WTC11 (cell line): ENCODE measurements at places on chromosomes 11 and 22. TPM values are rescaled to one million over a fixed set of nuclear protein-coding genes. Genes with fewer than 3 reads are reported as not detected.

KCNA4 gene
- total RNA-seq, result 0.11 TPM in 1 of 3 replicates, not detected in the others

FGF4 gene
- 3.2 to 5.9 TPM (median 3.3 TPM) in 3 replicates for total RNA-seq

PATL1 gene
- 27.6 to 30.5 TPM (median 29.9 TPM) in 3 replicates for total RNA-seq

MS4A2 gene
- not detected in 3 replicates for total RNA-seq

TSPAN32 gene
- 0.39 TPM in 1 of 3 replicates, not detected in the others for total RNA-seq

RIC3 gene
- 15.0 to 17.6 TPM (median 15.7 TPM) in 3 replicates for total RNA-seq

APOA5 gene
- 0.09 to 0.32 TPM (median 0.20 TPM) in 3 replicates for total RNA-seq

DNAJB7 gene
- not detected in 3 replicates for total RNA-seq

CRYBB3 gene
- 0.44 to 0.48 TPM in 2 of 3 replicates, not detected in the other for total RNA-seq

GRCh38 chr11:97722065-97722464 is 1298.7 kb upstream of the CNTN5 start:
- no peaks in the 10 kb centered on the region; the same call in 1 of the 2 replicates for H3K36me3 ChIP-seq
- no peak overlapping the region for H3K4me3 ChIP-seq
- H3K4me1 ChIP-seq, result peaks cover 35% of the 10 kb centered on the region
- no peak for DNase-seq
- no peaks in the 10 kb centered on the region; the same call in 1 of the 2 replicates for H3K27me3 ChIP-seq

DNA sequence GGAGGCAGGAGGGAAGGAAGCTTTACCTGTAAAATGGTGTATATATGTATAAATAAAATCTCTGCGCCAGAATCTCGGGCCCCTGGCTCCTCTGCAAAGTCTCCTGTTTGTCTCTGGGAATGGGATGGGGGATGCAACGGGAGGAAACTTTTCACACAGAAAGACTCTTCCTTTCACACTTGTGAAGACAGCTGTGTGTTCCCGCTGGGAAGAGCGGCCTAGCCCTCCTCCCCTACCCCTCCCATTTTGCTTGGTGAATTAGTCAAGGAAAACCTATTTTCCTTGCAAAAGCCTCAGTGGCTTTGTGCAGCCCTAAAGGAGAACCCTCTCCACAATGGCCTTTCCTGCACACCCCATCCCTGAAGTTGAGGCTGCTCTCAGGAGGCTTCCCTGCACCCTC is 9.4 kb upstream of the IGF2 start:
- peaks cover 75% of the 10 kb centered on the region for H3K27me3 ChIP-seq
- peaks cover 19% of the 10 kb centered on the region for H3K4me1 ChIP-seq
- no peak for DNase-seq
- H3K36me3 ChIP-seq, result no peaks in the 10 kb centered on the region
- no peak overlapping the region for H3K27ac ChIP-seq

- H3K4me3 ChIP-seq, result no peak overlapping the region
- H3K27ac ChIP-seq, result no peak overlapping the region
- no peaks in the 10 kb centered on the region; the same call in 1 of the 2 replicates for H3K4me1 ChIP-seq
- no peak for DNase-seq
These were observed 77.5 kb upstream of the CLMP start for GRCh38 chr11:123272565-123272964.

DNA sequence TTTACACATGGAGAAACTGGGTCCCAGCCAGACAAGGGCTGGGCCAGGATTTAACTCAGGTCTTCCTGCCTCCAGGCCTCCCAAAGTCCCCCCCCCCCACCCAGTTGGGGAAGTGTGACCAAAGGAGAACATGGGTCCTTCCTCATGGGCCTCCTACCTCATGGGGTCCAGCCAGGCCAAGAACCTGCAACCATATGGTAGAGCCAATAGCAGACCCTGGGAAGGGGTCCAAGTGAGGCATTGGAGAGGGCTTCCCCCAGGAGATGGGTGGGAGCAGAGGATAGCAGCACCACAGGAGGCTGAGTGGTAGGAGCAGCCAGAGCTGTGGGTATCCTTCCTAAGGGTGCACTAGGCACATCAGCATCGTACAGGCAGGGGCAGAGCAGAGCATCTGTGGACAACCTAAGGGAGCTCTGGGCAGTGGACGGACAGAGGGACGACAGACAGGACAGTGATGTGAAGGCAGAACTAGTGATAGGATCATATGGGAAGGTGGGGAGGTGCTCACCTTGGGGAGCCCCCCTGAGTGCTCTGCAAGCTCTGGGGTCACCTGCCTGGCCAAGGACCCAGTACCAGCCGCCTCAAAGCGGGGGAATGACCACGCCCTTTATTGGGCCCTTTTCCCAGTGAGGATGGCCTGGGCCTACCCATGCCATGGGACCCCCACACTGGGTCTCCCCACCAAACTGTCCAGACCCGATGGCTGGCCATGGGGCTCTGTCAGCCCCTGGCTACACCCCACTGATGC is 4.5 kb downstream of the ARVCF start:
- no peak for DNase-seq
- peaks cover 16% of the 10 kb centered on the region for H3K27me3 ChIP-seq
- peak overlapping the region; percentile 70; the same call in 1 of the 2 replicates for H3K27ac ChIP-seq
- H3K36me3 ChIP-seq, result no peaks in the 10 kb centered on the region
- H3K4me3 ChIP-seq, result no peak overlapping the region
- H3K4me1 ChIP-seq, result peaks cover 6% of the 10 kb centered on the region; the same call in 1 of the 2 replicates

GRCh38 chr11:27405134-27405533 is 42.1 kb upstream of the CCDC34 start:
- no peak for DNase-seq
- no peaks in the 10 kb centered on the region for H3K36me3 ChIP-seq
- H3K27ac ChIP-seq, result no peak overlapping the region
- no peaks in the 10 kb centered on the region for H3K27me3 ChIP-seq

DNA sequence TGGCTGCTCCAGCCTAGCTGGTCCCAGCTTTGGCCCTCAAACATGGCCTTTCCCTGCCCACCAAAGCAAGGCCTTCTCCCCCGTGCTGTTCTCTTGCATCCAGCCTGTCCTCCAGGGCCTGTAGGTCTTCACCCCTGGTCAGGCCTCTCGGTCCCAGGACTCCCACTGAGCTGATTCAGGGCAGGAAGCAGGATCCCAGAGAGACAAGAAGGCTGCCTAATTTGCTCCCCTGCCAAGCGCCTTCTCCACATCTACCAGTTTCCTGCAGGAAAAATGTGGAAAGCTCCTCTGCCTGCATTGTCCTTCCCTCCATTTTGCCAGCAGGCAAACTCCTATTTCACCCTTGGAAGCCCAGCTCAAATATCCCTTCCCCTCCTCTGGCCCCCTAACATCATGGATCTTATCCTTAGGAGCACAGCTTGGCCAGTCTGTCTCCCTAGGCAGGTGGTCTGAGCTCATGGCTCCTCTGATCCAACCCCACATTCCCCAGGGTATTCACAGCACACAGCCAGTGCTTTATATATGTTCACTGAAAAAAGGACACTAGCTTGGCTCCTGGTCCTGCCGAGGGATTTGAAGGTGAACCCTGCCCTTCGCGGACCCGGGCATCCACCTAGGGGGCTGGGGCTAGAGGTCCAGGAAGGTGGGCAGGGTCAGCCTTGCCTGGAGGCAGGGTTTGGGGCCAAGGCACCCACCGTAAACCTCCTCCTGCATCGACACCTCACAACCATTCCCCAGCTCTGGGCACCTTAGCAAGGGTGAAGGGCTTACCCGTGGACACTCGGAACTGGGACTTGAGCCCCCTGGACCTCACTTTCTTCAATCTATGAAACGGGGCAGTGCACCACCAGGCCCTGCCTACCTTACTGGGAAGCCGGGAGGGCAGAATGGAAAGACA is 968 bp downstream of the RHBDD3 start:
- peak overlapping the region; percentile 85 for H3K4me3 ChIP-seq
- H3K27ac ChIP-seq, result peak overlapping the region; percentile 73
- peaks cover 35% of the 10 kb centered on the region for H3K36me3 ChIP-seq
- H3K4me1 ChIP-seq, result peaks cover 35% of the 10 kb centered on the region

DNA sequence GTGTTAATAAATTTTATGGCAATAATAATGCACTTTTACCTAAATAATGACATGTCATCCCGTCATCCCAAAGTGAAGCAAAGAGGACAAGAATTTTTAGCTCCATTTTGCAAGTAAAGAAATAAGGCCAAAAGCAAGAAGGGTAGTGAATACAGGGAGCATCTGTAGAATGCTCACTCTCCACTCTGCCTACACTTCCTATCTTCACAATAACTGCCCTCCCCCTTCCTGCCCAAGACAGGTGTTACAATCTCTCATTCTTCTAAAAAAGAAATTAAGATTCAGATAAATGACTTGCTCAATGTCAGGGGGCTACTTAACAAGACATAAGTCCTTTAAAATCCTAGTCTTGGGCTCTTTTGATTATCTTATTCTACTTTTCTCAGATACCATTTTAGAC is 8.9 kb downstream of the RDX start:
- peaks cover 6% of the 10 kb centered on the region; the same call in 1 of the 2 replicates for H3K36me3 ChIP-seq
- H3K27me3 ChIP-seq, result no peaks in the 10 kb centered on the region
- H3K4me1 ChIP-seq, result peaks cover 27% of the 10 kb centered on the region
- peak overlapping the region; percentile 15; the same call in 1 of the 2 replicates for H3K27ac ChIP-seq
- DNase-seq, result no peak

- H3K27ac ChIP-seq, result peak overlapping the region; percentile 80; the same call in 1 of the 2 replicates
- peaks cover 3% of the 10 kb centered on the region for H3K27me3 ChIP-seq
- H3K4me3 ChIP-seq, result peak overlapping the region; percentile 89
- DNase-seq, result peak; percentile 19
These were observed 948 bp upstream of the MRTFA start for GRCh38 chr22:40637183-40638150.

GRCh38 chr11:45665206-45665932 is at the start of gene CHST1:
Gene CHST1, minus strand, starts transcription at chr11:45665622. Its CDS starts 14,699 bp downstream, at chr11:45650923.
- H3K27ac ChIP-seq, result no peak within 1 kb of the TSS
- DNase-seq, result peak; percentile 43
- no peaks in the 10 kb centered on the region for H3K36me3 ChIP-seq
- peak within 1 kb of the TSS; percentile 70 for H3K4me3 ChIP-seq
- H3K27me3 ChIP-seq, result peaks cover 57% of the 10 kb centered on the region

- peak within 1 kb of the TSS; percentile 100 for H3K4me3 ChIP-seq
- H3K4me1 ChIP-seq, result peaks cover 28% of the 10 kb centered on the region
- H3K36me3 ChIP-seq, result peaks cover 14% of the 10 kb centered on the region
- H3K27me3 ChIP-seq, result no peaks in the 10 kb centered on the region
These were observed at the start of gene DLG2 for GRCh38 chr11:85627332-85627997. Gene DLG2, minus strand, starts transcription at chr11:85627344.

GRCh38 chr11:23112987-23113886 is 253.0 kb upstream of the CCDC179 start:
- H3K27me3 ChIP-seq, result no peaks in the 10 kb centered on the region; the same call in 1 of the 2 replicates
- no peak overlapping the region; the same call in 1 of the 2 replicates for H3K27ac ChIP-seq
- H3K36me3 ChIP-seq, result peaks cover 25% of the 10 kb centered on the region
- H3K4me1 ChIP-seq, result peaks cover 26% of the 10 kb centered on the region

GRCh38 chr11:70854901-70855556 is 397.3 kb downstream of the SHANK2 start:
- no peak overlapping the region for H3K27ac ChIP-seq
- DNase-seq, result no peak
- no peaks in the 10 kb centered on the region; the same call in 1 of the 2 replicates for H3K27me3 ChIP-seq
- no peaks in the 10 kb centered on the region for H3K36me3 ChIP-seq
- H3K4me1 ChIP-seq, result peaks cover 3% of the 10 kb centered on the region; the same call in 1 of the 2 replicates

DNA sequence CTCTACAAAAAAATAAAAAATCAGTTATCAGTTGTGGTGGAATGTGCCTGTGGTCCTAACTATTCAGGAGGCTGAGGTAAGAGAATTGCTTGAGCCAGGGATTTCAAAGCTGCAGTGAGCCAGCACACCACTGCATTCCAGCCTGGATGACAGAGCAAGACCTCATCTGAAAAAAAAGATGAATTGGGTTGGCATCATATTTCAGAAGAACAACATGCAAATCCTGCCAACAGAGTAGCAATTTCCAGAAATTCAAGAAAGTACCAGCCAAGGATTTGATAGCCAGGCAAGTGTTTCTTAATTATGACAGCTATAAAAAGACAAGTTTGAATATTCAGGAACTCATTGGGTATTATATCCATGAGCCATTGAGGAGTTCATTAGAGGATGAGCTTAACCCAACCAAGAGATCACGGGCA is 75.2 kb downstream of the USP47 start:
- H3K4me1 ChIP-seq, result peaks cover 10% of the 10 kb centered on the region
- no peak for DNase-seq
- no peak overlapping the region for H3K4me3 ChIP-seq
- peak overlapping the region; percentile 39; the same call in 1 of the 2 replicates for H3K27ac ChIP-seq
- no peaks in the 10 kb centered on the region for H3K27me3 ChIP-seq
- H3K36me3 ChIP-seq, result no peaks in the 10 kb centered on the region

- no peaks in the 10 kb centered on the region for H3K4me1 ChIP-seq
- H3K4me3 ChIP-seq, result no peak overlapping the region
- no peaks in the 10 kb centered on the region for H3K36me3 ChIP-seq
- H3K27me3 ChIP-seq, result no peaks in the 10 kb centered on the region
- DNase-seq, result no peak
- no peak overlapping the region for H3K27ac ChIP-seq
These were observed 173.3 kb downstream of the CADM1 start for GRCh38 chr11:115330684-115331482.

GRCh38 chr11:70872955-70873735 is 379.2 kb downstream of the SHANK2 start:
- H3K27ac ChIP-seq, result peak overlapping the region; percentile 72; the same call in 1 of the 2 replicates
- peaks cover 39% of the 10 kb centered on the region for H3K4me1 ChIP-seq
- H3K36me3 ChIP-seq, result no peaks in the 10 kb centered on the region

DNA sequence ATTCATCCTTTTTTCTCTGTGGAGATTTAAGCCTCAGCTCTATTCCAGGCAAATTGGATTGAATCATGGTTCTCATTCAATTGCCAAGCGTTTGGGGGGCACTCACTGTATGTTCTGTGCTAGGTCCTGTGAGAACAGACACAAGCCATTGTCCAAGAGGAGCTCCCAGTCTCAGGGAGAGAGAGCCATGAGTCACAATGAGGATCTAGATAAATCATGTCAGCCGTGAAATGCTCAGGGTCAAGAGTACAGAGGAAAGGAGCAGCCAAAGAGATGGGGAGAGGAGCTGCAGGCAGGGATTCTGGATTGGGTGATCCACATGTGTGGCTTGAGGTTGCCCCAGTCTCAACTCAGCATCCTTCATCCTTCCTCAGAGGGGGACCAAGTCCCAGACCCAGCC is 93.6 kb downstream of the FEZ1 start:
- no peak for DNase-seq
- H3K4me3 ChIP-seq, result no peak overlapping the region
- peaks cover 20% of the 10 kb centered on the region for H3K27me3 ChIP-seq
- no peak overlapping the region for H3K27ac ChIP-seq

- no peak overlapping the region for H3K4me3 ChIP-seq
- peaks cover 15% of the 10 kb centered on the region for H3K4me1 ChIP-seq
- peaks cover 11% of the 10 kb centered on the region; the same call in 1 of the 2 replicates for H3K36me3 ChIP-seq
- H3K27me3 ChIP-seq, result no peaks in the 10 kb centered on the region
- no peak overlapping the region for H3K27ac ChIP-seq
These were observed 15.8 kb downstream of the APOL2 start for GRCh38 chr22:36223504-36223903.

DNA sequence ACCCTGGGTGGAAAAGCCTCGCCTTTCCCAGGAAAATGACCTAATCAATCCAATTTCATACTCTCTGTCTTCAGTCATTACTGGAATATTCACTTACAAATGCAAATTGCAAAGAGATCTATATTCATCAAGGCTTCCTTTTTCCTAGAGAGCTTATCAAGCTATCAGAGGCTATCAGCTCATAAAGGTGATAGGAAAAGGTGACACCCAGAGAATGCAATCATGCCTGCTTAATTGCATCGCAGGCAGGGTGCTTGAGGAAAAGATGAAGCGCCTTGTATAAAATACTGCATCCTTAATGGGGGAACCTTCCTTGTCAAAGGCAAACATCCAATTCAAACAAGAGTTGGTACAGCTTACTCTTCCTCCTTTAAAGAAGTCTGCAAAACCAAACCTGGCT is 59.7 kb downstream of the SHANK2 start:
- H3K27me3 ChIP-seq, result no peaks in the 10 kb centered on the region
- H3K4me3 ChIP-seq, result no peak overlapping the region
- H3K36me3 ChIP-seq, result peaks cover 17% of the 10 kb centered on the region
- DNase-seq, result no peak
